ENCODE measurements at places on chromosomes 2 and 18.

GRCh38 chr18:12076424-12077140 lies 17.1 kb upstream of the ANKRD62 start:
- DNase-seq: no peak

GRCh38 chr2:207484444-207485391 lies 45.0 kb upstream of the CREB1 start:
- no peak for DNase-seq

DNA sequence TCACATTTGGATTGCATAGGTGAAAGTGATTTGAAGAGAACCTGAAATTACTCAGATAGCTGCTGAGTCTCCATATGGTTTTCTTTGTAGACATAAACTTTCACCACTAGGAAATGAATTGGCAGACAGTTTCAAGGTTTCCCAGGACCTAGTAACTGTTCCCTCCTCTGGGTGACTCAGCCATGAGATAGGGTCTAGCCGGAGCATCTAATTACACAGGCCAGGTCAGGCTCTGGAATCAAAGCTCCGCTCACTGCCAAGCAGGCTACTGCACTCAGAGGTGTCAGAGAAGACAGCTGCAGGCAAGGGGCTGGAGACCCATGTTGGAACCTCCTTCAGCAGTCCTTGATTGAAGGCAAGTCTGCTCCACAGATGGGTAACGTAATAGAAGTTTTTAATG lies 429.2 kb downstream of the TNS1 start:
- DNase-seq: no peak

DNA sequence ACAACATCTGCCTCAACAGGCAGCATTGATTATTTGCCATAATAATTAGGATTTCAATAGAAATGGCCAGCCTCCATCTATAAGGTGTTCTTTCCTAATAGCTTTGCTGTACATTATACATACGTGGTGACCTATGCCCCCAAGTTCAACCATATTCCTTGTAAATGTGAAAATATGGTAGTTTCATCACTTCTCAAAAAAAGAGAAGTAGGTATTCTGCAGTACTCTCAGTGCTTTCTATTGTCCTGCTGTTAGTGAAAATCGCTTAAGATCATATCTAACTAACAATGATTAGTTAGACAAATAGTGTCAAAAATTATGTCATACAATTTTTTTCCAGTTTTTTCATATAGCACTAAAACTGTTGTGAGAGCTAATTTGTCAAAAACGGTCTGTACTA lies 79.6 kb downstream of the SLC4A10 start:
- no peak for DNase-seq

All from activated CD4-positive, alpha-beta T cell treated with anti-CD3 and anti-CD28 coated beads, Interleukin-2, amount 50 U/mL, for 1 hour (primary cell).